ENCODE measurements at places on chromosomes 5 and 9. TPM values are rescaled to one million over a fixed set of nuclear protein-coding genes. Genes with fewer than 3 reads are reported as not detected.

Gene ADAMTS2
- total RNA-seq, result 49.3 TPM

DNA sequence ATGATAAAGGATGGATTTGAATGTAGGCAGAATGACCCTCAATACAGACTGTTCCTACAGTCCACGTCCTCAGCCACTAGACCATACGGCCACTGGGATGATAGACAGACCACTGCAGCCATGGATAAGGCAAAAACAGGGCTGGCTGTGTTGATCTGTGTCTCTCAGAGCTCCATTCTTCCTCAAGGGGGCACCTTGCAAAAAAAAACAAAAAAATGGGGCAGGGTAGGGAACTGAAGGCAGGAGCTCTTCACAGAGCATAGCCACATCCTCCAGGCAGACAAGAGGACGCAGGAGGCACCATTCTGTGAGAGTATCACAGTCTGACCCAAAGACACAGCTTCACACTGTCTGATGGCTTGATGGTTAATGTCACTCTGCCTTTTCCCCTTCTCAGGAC, 61.2 kb upstream of the GABRP start:
- DNase-seq, result no peak

DNA sequence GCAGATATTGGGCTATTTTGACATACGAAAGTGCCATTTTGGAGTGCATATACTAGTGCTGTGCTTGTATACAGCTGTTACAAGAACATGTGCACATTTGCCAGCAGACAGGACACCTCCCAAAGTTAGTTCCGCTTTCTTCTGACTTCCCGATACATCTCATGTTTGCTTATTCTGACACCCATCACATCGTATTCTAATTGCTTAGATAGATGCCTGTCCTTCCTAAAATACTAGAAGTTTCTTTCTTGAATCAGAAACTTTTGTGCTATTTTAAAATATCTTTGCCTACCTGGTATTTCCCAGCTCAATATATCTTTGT, 177.8 kb downstream of the TTLL11 start:
- DNase-seq, result no peak

DNA sequence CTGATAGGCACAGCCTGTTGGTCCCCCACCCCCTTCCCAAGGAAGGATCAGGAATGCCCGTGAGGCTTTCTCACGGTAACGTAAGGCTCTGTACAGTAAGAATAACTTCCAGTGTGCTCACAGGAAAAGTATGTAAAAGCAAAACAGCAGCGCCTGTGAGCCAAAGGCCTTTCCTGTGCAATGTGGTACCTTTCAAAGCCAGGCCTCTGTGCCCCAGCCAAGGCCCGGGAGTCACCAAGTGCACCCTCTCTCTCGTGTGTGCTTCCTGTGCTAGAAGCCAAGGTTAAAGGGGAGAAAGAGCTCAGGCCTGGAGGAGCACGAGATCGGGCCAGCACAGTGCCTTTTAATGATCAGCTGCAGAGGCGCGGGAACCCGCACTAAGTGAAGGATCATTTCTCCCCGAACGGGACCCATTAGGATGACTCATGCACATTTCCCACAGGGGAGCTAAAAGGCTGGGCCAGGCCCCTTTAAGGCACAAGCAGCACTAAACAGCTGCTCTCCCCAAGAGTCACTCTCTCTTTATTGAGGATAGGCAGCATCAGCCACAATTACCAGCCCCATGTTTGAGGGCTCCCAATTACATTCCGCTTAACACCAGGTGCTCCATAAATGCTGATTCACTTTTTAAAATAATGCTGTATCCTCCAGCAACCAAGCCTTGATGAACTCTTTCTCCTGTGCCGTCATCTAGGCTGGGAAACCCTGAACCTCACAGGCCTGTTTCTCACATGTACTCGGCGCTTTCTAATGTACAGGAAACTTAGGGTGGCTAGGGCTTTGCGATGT, 42.8 kb downstream of the SHB start:
- DNase-seq, result peak; percentile 73

Measured in skin of body (tissue), 3 donors.